T1000 (cell line): ENCODE measurements at places on chromosomes 7 and 10.

- DNase-seq = no peak
Measured at GRCh38 chr7:121017586-121017985, 29.1 kb downstream of the CPED1 start.

- DNase-seq = no peak
Measured at GRCh38 chr7:137306748-137307147, 36.8 kb downstream of the PTN start.

DNA sequence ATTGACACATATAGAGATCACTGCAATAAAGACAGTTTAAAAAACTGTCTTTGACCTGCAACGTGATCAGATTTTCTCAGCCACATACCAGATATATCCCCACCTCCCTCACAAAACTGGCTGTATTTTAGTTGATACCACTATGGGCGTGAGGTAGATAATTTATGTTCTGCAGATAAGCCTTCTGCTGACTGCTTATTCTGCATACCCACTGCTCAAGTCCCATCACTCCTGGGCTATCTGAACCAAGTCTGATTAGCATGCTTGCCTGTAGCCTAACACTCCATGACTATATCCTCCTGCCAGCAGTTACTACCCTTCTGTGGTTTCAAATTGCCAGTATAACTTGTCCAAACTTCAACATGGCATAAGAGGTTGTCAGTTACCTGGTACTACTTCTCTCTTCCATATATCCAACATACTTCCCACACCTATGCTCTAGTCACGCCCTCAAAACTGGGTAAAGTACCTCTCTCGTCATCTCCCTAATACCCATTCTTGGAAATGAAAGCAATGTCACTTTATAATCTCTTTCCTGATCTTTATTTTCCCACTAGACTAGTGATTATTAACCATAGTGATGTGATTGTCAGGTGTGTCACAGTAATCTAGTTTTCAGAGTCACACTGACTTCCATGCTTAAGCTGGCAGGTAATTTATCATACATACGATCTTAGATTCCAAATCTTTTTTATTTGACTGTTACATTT is 70.7 kb downstream of the MALSU1 start:
- DNase-seq = no peak

- DNase-seq = no peak
Measured at GRCh38 chr7:107961405-107961804, 41.6 kb downstream of the LAMB1 start.

- no peak for DNase-seq
Measured at GRCh38 chr7:22728401-22729029, 1.5 kb downstream of the IL6 start.

DNA sequence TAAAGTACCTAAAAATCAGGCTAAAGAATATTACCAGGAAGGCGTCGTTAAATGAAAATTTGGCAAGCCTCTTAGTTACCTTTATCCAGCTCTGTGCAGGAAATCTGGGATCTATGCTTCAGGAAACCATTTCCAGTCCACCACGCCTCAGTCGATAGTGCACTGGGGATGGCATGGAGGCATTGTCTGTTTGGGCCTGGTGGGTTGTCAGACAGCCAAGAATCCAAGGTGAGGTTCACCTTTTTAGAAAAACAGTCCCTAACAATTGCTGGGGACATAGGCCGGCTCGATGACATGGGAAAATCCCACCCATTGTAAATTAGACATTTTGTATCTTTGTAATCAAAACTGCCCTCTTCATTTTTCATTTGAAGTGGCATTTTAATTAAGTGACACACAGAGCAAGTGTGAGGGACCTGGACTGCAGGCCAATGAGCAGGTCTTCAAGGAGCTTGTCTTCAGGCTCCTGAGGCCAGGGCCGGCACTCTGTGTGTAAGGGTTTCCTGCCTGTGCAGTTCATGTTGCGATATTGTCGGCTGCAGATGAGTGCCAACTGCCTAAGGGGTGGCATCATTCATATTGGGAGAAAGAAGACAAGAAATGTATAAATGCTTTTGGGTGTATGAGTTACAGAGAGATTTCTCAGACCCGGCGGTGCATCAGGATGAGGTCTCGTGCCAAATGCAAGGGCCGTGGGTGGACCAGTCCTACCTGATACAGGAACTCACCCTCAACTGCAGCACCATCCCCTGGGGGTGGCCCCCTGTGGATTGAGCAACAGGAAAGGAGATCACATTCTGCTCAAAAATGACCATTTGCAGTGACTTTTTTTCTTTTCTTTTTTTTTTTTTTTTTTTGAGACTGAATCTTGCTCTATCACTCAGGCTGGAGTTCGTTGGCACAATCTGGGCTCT is 80.8 kb downstream of the PTPRE start:
- DNase-seq = no peak
